ENCODE measurements at places on chromosomes 2 and 18.

DNA sequence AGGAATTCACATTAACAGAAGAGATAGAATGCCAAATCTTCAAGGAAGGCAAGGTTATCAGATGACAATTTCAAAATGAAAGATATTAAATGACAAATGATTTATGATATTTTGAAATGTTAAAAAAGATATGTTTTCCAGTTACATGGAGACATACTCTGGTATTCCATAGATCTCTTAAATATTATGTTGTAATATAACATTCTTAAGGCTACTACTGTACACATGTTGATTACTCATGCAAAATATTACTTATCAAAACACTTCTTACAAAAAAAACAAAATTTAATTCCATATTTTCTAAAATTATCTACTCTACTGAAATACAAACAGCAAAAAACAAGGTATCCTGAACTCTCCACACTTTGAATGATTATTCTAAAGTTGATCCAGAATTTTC lies 22.9 kb downstream of the RTTN start:
- DNase-seq = no peak

DNA sequence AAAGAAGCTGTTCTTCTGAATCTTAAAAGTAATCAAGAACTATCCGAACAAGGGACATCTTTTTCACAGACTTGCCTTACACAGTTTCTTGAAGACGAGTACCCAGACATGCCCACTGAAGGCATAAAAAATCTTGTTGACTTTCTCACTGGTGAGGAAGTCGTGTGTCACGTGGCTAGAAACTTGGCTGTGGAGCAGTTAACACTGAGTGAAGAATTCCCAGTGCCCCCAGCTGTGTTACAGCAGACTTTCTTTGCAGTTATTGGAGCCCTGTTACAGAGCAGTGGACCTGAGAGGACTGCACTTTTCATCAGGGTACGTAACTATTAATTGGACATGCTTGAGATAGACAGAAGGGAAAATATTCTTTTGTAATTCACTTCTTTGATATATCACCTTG lies 2.4 kb downstream of the MRPL44 start:
- peak; percentile 38 for DNase-seq

DNA sequence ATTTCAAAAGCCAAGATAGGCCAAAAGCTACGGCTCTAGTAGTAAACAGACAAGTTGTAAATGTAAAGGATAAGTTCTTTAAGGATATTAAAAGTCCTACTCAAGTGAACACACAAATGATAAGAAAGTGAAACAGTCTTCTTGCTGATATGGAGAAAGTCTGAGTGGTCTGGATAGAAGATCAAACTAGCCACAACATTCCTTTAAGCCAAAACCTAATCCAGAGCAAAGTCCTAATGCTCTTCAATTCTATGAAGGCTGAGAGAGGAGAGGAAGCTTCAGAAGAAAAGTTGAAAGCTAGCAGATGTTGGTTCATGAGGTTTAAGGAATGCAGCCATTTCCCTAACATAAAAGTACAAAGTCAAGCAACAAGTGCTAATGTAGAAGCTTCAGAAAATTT lies 111.7 kb upstream of the ZEB2 start:
- DNase-seq = no peak

- DNase-seq = no peak
These were observed 555.2 kb downstream of the CNTNAP5 start for GRCh38 chr2:124580263-124580662.

DNA sequence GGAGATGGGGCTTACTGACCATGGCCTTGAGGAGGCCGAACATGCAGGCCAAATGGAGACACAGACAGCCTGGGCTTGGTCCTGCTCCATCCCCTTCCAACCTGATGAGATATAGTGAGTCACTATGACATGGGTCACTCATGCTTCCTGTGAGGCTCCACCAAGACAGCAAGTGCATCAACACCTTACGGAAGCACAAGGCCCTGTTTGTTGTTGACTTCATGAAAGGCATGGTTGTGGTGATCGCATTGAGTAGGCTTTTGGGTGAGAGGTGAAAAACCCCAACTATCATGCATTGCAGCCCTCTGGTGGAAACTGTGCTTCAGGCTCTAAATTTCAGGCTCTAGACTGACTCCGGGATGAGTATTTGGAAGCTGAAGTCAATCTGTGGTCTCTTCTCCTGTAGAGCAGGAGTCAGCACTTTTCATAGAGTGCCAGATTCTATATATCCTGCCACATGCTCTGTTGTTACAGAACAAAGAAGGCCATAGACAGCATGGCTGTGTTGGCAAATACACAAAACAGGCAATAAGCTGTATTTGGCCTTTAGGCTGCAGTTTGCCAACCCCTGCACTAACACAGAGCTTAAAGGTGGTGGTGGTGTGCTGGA lies 10.1 kb downstream of the IL37 start:
- DNase-seq = no peak

DNA sequence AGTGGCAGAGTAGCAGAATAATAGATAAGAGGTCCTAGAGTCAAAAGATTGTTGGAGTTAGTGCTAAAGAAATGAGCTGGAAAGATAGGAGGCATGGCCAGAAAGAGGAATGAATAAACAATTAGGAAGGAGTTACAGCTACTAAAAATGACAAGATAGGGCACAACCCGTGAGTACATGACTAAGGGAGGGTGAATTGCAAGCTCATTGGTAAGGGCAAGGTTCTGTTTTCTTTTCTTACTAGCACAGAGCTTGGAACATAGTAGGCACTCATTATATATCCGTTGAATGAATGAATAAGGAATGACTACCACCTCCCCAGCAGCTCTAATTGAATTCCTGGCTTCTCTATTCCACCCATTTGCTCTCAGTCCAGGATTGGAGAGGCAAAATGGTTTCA lies 5.7 kb upstream of the MARCO start:
- no peak for DNase-seq

- peak; percentile 70 for DNase-seq
These were observed 861 bp downstream of the LTBP1 start for GRCh38 chr2:32947484-32948143.

DNA sequence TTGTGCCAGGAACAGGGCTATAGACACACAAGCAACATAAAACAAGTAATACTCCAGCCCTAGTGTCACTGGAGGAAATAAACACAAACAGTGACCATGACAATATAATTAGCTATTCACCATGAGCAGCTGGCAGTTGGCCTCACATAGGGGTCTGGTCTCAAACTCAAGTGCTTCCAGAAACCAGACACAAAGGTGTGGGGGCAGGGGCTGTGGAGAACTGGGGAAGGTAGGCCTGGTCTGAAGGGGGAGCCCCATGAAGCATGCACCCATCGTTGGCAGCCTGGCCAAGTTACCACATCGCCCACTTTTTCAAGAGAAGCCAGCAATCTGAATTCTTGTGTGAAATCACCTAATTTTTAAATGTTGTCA lies 49.5 kb upstream of the SP3 start:
- no peak for DNase-seq

DNA sequence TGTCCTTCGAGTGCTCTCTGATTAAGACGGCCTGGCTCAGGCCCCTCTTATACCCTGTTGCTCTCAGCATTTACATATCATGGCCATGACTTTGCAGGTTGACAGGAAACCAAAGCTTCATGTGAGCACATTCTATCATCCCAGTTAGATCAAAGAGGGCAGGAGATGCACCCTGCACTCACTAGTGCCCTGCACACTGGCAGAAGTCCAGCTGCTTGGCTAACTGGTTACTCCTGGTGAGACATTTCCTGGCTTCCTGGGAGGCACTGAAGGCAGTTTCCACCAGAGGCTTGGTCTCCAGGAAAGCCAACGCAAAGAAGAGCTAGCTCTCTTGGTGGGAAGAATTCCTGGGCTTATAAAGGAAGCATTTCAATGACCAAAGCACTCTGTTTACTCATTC lies 66.3 kb downstream of the LIPG start:
- no peak for DNase-seq

DNA sequence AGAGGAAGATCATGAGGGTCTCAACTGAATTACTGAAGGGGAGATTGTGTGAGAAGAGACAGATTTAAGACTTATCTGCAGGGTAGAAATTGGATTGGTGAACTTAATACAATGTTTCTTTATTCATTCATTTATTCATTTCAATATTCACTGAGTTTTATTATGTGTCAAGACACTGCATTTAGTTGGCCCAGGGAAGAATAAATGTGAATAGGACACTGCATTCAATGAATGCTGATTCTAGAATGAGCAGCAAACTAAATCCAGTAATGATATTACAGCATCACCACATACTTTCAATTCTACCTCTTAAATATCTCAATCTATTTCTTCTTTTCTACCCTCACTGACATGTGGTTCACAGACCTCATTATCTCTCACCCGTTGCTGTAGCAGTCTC lies 149.0 kb upstream of the TACR1 start:
- DNase-seq = no peak

DNA sequence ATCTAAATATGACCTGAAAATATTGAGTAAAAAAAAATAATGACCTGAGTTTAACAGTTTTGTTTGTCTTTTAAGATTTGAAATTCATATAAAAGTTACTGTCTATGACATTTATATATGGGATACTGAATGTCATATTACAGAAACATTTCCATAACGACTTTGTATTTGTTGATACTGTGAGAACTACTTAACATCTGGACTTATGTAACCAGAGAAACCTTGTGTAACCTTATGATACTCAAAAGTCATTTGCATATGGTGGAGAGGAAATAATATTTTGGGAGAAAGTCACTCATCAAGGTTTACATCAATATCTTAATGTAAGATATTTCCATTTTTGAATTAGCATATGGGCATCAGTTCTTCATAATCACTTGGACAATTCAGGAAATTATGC lies 12.6 kb downstream of the MFSD6 start:
- DNase-seq = no peak

GRCh38 chr2:88099798-88100488 lies 27.9 kb downstream of the FABP1 start:
- DNase-seq = no peak

DNA sequence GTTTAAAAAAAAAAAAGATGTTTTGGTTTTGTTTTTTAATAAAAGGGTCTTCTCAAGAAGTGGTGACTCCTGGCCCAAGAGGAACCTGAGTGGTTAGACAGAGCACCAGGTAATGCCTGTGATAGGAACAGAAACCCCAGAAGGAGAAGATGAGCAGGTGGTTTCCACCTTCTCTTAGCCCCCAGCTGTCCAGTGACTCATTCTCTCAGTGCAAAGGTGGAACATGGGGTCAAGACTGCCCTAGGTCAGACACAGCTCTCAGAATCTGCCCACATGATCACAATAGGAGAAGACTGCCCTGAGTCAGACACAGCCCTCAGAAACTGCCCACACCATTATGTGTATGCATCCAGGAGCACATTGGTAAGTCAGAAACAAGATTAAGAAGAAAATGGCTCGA lies 61.8 kb downstream of the TBC1D8 start:
- no peak for DNase-seq

DNA sequence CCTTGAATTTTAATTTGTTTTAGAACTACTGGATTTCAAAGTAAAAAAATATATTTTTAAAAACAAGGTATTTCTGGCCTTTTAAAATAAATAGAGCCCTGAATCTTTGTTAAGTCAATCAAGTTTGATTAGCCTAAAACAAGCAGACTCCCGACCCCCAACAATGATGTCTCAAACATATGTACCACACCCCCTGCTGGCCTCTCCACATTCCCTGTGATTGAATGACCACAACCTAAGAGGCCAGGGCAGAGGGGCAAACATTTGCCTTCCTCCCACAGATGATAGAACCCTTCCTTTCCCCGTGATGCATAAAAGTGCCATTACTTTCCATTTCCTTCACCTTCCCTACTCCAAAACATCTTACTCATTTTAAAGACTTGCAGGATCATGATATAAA lies 130.9 kb downstream of the STK39 start:
- no peak for DNase-seq

DNA sequence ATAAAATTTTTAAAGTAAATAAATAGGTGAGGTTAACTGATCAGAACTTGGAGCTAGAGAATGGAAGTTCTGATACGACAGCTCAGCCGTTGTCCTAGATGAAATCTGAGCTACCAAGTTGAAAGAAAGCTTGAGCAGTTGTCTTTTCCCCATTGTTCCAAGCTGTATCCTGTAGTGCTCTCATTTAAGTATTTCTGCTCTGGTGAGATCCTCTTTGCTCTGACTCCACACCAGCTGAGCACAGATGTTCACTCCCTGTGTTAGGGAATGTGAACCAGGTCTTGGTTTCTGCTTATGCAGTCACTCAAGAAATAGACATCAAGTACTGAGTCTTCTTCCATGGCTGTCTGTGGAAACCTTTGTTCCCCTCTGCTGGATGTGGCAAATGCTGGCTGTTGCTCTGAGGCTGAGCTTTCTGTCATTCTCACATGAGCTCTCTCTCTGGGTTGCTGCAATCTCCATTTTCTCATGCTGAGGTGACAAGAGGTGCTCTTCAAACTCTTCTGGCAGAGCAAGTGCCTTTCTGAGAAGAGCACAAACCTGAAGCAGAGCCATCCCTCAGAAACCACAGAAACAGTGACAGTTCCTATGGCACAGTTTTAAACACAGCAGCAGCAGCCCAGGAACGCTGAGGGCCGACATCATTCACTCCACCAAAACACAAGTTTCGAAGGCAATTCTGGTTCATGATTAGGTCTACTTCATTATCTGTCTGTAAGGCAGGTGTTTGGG lies 194.1 kb downstream of the SP3 start:
- no peak for DNase-seq

- no peak for DNase-seq
These were observed 734.5 kb upstream of the ACVR2A start for GRCh38 chr2:147110317-147110716.

- DNase-seq = no peak
These were observed 707.8 kb upstream of the SALL3 start for GRCh38 chr18:78271790-78272189.

DNA sequence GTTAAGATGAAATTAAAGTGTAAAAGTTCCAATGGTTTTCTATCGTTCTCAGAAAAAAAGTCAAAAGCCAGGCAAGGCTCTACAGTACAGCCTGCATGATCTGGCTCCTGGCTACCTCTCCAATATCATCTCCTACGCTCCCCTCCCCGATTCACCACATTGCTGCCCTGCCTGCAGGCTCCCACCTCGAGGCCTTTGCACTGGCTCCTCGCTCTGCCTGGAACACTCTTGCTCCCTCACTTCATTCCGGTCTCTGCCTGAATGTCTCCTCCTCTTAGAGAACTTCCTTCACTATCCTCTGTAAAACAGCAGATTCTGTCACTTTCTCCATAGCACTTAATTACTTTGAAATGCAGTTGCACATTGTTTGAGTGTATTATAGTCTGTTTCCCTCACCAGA lies 72.5 kb downstream of the KLF7 start:
- no peak for DNase-seq

DNA sequence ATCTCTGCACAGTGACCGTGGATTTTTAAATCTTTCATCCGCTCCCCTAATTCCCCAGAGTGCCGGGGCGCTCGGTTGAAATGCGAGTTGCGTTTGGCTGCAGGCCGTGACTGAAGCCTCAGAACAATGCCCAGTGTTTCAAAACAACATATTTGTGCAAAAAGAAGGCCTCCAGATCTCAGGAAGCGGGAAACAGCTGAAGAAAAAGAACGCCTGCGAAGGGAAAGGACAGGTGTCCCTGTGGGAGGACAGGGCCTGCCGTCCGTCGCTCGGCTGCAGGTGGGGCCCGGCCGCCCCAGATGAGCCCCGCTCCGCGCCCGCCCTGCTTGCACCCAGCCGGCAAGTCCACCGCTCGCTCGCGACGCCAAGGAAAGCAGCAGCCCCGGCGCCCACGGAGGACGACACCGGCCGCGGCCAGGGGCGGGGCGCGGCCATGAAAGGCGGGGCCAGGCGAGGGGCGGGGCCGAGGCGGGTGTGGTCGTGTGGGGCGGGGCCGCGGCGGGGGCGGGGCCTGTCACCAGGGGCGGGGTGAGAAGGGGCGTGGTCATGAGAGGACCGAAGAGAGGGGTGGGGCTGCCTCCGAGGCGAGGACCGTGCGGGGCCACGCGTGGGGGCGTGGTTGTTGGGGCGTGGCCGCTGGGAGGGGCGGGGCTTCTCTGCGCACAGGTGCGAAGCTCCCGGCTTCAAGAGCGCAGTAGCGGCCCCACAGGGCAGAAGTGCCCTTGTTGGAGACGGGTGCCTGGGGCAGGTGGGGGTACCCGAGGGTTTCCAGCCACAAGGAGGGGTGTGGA lies 17.6 kb upstream of the BOK start:
- DNase-seq = peak; percentile 79
